ENCODE measurements at places on chromosomes 3 and 15. TPM values are rescaled to one million over a fixed set of nuclear protein-coding genes. Genes with fewer than 3 reads are reported as not detected.

Gene TMC3
- not detected for total RNA-seq

Gene NR1I2
- not detected for total RNA-seq

Gene SPINT1
- total RNA-seq = 1.7 TPM

Gene TM4SF18
- total RNA-seq = not detected

- H3K4me3 ChIP-seq = no peak overlapping the region
- H3K4me1 ChIP-seq = no peaks in the 10 kb centered on the region
- peaks cover 51% of the 10 kb centered on the region for H3K36me3 ChIP-seq
- no peaks in the 10 kb centered on the region for H3K27me3 ChIP-seq
- DNase-seq = no peak
These were observed 88.2 kb upstream of the FLNB start for GRCh38 chr3:57919987-57920386.

DNA sequence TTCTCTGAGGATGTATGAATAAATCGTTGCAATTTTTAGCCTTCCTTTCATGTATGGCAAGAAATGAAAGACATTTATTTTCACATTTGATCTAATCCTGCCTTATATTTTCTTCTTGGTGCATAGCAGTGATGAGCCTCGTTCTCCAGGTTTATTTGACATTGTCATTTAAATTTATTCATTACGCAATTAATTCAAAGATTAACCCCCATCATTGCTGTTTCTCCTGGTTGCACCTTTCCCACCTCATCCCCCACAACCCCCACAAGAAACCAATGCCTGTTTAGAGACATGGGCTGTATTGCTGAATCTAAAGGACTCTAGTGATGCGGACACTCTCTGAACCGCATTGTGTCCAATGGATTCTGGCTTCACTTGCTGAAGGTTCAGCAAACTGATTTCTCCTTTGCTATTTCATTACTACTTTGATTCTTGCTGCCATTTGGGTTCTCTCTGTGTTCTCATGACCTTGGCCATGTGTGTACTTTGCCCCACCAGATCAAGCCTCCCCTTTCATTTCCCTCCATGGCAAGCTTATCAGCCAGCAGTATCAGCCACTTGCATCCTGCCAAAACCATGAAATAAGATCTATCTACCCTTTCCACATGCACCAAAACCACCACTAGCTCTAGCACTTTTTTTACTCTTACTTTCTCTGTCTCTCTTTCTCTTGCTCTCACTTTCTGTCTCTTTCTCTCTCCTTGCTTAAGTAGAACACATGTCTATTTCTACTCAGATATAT lies 382.7 kb downstream of the GBE1 start:
- no peaks in the 10 kb centered on the region for H3K36me3 ChIP-seq
- no peak overlapping the region for H3K27ac ChIP-seq
- H3K4me3 ChIP-seq = no peak overlapping the region
- H3K27me3 ChIP-seq = no peaks in the 10 kb centered on the region
- DNase-seq = no peak

GRCh38 chr15:49187549-49188245 lies 17.6 kb downstream of the GALK2 start:
- H3K27me3 ChIP-seq = no peaks in the 10 kb centered on the region
- no peak overlapping the region for H3K4me3 ChIP-seq
- no peak for DNase-seq
- H3K27ac ChIP-seq = no peak overlapping the region
- H3K4me1 ChIP-seq = peaks cover 15% of the 10 kb centered on the region
- peaks cover 25% of the 10 kb centered on the region for H3K36me3 ChIP-seq

GRCh38 chr3:73465926-73466325 lies 158.8 kb downstream of the PDZRN3 start:
- H3K27me3 ChIP-seq = peaks cover 11% of the 10 kb centered on the region
- no peak overlapping the region for H3K4me3 ChIP-seq
- H3K36me3 ChIP-seq = no peaks in the 10 kb centered on the region
- no peaks in the 10 kb centered on the region for H3K4me1 ChIP-seq
- DNase-seq = no peak
- no peak overlapping the region for H3K27ac ChIP-seq

DNA sequence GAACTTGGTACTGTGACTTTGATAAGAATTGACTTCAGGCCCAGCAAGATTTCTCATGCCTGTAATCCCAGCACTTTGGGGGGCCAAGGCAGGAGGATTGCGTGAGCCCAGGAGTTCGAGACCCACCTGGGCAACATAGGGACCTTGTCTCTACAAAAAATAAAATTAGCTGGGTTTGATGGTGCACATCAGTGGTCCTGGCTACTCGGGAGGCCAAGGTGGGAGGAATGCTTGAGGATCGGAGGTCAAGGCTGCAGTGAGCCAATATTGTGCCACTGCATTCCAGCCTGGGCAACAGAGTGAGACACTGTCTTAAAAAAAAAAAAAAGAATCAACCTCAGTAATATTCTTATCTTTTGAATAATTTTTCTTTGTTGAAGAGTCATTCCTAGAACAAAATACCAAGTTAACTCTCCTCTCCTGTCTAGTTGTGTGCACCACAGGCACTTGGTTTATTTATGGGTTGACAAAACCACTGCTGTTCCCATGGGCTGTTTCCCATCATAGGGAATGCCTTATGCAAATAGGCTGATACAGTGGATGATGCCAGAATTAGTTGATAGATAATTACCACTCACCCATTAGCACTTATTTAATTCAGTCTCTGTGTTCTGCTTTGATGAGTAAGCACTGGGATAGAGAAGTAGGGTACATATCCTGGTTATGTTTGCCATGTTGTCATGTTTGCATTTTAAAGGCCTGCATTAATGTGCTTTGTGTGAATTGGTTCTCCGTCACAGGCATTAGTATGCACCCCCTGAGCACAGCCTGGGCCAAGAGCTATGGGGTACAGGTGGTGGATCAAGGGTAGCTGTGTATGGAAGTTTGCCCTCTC lies 32.9 kb downstream of the TRAK1 start:
- peaks cover 27% of the 10 kb centered on the region for H3K4me1 ChIP-seq
- DNase-seq = no peak
- H3K27me3 ChIP-seq = no peaks in the 10 kb centered on the region
- peaks cover 13% of the 10 kb centered on the region for H3K36me3 ChIP-seq

DNA sequence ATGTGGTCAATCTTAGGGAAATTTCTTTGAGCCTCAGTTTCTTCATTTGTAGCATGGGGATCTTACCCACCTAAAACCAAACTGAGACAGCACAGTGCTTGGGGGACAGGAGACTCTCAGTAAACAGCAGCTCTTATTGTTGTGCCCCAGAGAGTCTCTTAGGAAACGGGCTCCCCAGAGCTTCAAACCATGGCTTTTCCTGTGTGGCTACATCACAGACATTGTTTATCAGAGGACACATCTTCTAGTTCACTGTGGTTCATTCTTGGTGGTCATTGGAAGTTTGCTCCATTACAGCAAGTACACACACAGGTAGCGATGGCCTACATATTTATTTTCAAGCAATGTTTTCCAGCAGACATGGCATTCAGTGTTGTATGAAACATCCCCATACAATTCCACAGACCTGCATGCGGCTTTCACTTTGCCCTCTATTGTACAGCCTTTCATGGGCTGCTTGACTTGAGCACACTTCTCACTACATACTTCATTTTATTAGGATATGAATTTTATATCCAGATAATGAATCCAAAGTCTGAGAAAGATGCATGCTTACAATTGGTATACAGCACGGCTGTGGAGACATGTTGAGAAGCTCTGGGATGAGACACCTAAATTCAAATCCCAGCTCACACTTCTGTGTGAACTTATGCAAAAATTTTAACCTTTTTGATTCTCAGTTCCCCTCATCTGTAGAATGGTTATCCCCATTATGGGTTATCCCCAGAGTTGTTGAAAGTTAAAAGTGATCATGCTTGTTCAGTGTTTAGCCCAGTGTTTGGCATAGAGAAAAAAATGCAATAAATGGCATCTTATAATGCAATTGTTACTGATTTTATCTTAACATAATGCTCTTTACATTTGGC lies 84.8 kb upstream of the ICE2 start:
- no peaks in the 10 kb centered on the region for H3K27me3 ChIP-seq
- no peak overlapping the region for H3K4me3 ChIP-seq
- peak overlapping the region; percentile 78 for H3K27ac ChIP-seq
- DNase-seq = peak; percentile 51

- no peak for DNase-seq
- H3K36me3 ChIP-seq = no peaks in the 10 kb centered on the region
- H3K27me3 ChIP-seq = peaks cover 21% of the 10 kb centered on the region
- no peak overlapping the region for H3K27ac ChIP-seq
- H3K4me1 ChIP-seq = peaks cover 4% of the 10 kb centered on the region
These were observed 108.7 kb downstream of the ST8SIA2 start for GRCh38 chr15:92502336-92502735.

DNA sequence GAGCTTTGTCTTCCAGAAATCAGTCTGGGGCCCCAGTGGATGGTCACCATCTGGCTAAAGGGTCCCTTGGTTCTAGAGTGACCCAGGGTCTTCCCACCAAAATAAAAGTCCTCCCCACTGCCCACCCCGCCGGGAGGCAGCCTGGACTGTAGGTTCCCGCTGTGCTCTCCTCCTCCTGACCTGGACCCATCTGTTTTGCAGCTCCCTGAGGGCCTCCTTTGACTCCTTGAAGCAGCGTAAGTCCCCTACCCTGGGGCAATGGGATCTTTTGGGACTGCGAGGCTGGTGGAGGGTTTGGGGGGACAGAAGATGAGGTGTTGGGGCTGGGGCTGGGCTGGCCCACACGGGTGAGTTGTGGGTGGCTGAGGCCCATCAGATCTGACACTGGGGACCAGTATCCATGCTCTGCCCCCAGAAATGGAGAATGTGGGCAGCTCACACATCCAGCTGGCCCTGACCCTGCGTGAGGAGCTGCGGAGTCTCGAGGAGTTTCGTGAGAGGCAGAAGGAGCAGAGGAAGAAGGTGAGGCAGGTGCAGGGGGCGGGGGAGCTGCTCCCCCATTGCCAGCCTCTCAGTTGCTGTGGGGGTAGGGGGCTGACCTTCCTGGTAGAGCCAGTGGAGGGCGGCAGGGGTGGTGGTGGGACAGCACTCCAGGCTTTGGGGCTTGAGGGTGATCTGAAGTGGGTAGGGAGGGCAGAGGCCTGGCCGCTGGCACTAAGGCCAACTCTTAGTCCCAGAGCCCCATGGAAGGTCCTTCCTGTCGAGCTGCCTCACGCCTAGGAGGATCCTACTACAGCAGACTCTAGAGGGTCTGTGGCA lies 30.4 kb downstream of the PSTPIP1 start:
- DNase-seq = no peak
- no peaks in the 10 kb centered on the region for H3K27me3 ChIP-seq
- peaks cover 48% of the 10 kb centered on the region for H3K4me1 ChIP-seq

DNA sequence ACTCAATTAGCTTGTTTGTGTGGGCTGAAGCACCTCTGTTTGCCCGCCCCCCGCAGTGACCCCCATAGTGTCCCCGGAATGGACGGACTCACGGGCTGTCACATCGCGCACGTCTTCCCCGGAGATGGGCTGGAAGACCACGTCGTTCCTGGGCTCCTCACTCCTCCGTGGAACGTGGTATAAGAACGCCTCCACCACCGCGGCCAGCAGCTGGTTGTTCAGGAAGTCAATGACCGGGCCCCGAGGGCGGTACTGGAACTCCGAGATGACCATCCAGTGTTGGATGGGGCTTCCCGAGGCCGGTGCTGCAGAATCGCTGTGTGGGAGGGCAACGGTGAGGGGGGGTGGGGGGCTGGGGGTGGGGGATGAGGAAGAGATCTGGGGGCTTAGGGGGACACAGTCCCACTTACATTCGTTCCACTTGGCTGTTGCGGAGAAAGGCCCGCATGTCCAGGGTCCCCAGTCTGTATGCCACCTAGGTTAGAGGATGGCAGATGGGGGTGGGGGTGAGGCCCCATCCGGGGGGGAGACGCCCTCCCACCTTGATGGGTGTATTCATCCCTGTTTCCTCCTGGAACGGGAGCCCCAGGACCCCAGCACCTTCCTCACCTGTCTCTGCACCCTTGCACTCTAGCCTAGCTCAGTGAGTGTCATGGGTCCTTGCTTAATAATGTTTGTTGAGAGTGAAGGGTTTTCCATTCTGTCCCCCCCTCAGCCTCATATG lies 30.2 kb downstream of the MUC20 start:
- H3K27me3 ChIP-seq = no peaks in the 10 kb centered on the region
- H3K4me1 ChIP-seq = peaks cover 15% of the 10 kb centered on the region
- H3K4me3 ChIP-seq = no peak overlapping the region
- no peaks in the 10 kb centered on the region for H3K36me3 ChIP-seq
- DNase-seq = no peak

DNA sequence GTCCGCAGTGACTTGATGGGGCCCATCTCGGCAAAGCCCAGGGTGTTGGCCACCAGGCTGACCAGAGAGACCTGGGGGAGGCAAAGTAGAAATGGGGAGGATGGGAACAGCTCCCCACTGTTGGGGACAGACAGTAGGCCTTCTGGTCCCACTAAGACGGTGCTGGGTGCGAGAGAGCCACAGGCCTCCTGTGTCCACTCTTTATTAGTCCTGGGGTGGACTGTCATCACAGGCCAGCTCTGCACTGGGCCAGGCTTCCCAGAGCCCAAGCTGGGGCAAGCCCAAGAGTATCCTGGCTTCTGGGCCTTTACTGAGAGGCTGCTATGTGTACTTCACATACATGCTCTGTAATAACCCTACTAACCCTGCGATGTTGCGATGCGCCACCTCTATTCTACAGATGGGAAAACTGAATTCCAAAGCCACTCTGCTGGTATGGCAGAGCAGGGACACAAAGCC lies 66.4 kb downstream of the EXOG start:
- H3K4me3 ChIP-seq = no peak overlapping the region
- no peak overlapping the region for H3K27ac ChIP-seq
- DNase-seq = no peak
- H3K27me3 ChIP-seq = no peaks in the 10 kb centered on the region

- H3K4me3 ChIP-seq = no peak overlapping the region
- DNase-seq = no peak
- peaks cover 2% of the 10 kb centered on the region for H3K4me1 ChIP-seq
- no peaks in the 10 kb centered on the region for H3K27me3 ChIP-seq
- H3K27ac ChIP-seq = no peak overlapping the region
- no peaks in the 10 kb centered on the region for H3K36me3 ChIP-seq
These were observed 9.3 kb downstream of the GALNT15 start for GRCh38 chr3:16183601-16184270.

DNA sequence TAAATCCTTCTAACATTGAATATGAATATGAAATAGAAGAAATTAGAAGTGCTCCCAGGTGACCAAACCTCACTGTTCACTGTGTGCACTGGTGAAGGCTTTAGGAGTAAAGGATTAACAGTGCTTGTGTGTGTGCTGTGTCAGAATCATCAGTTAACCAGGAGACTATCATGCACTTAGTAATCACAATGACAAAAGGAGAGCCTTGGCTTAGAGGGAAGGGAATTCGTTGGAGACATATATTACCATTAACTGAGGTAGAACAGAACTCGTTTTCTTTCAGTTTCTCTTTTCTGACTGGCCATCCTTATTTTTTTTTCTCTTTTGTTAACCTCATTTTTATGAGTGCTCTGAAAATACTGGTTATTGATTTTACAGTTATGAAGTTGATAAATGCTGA lies 213.3 kb upstream of the GBE1 start:
- no peak for DNase-seq
- no peak overlapping the region for H3K27ac ChIP-seq
- H3K27me3 ChIP-seq = peaks cover 3% of the 10 kb centered on the region
- H3K36me3 ChIP-seq = no peaks in the 10 kb centered on the region
- H3K4me1 ChIP-seq = no peaks in the 10 kb centered on the region
